ENCODE measurements at places on chromosomes 12 and 14.

DNA sequence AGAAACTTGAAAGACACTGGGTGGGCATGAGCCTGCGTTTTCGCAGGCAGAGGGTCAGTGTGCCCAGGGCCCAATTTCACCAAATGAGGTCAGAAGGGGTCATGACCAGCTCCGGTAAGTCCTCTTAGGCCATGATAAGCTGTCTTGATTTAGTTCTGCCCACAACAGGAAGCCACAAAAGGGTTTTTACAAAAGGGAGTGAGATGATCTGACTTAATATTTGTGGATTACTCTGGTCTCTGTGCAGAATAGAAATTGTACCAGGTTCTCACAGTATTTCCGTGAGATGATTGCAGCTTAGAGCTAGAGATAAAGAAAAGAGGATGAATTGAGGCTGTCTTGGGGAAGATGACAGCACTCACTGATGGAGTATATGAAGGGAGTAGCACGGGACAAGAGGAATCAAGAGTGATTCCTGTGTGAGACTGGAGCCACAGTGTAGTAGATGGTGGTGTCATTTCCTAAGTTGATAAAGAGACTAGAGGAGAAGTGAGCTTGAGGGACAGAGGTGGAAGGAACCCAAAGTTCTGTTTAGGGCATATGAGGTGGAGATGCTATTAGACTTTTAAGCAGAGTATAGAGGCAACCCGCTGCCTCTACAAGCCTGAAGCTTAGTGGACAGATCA, 288.3 kb upstream of the AMIGO2 start:
- DNase-seq: no peak

DNA sequence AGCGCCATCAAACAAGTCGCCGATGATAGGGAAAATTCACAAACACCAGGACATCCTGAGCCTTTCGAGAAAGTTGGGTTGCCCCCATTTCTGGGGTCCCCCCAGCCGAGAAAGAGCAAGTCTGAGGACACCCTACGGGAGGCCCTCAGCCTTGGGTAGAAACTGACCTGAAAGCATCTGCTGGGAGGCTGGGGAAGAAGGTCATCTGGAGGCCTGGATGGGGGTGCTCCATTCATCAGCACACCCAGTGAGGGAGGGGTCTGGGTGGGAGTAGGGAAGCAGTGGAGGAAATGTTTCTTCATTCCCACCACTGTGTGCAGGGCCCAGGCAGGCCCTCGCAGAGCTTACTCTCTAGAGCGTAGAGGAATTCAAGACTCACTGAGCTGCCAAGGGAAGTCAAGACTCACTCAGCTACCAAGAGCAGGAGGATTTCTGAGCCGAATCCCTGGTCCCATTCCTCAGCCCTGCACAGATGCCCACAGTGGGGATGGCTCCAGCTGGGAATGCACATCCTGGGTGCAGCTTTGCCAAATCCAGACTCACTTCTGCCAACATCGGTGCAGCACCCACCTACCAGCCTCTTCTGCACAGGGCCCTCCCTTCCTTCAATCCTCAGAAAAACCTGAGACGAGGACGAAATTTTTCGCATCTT, 38.1 kb downstream of the DIO3 start:
- DNase-seq: no peak

DNA sequence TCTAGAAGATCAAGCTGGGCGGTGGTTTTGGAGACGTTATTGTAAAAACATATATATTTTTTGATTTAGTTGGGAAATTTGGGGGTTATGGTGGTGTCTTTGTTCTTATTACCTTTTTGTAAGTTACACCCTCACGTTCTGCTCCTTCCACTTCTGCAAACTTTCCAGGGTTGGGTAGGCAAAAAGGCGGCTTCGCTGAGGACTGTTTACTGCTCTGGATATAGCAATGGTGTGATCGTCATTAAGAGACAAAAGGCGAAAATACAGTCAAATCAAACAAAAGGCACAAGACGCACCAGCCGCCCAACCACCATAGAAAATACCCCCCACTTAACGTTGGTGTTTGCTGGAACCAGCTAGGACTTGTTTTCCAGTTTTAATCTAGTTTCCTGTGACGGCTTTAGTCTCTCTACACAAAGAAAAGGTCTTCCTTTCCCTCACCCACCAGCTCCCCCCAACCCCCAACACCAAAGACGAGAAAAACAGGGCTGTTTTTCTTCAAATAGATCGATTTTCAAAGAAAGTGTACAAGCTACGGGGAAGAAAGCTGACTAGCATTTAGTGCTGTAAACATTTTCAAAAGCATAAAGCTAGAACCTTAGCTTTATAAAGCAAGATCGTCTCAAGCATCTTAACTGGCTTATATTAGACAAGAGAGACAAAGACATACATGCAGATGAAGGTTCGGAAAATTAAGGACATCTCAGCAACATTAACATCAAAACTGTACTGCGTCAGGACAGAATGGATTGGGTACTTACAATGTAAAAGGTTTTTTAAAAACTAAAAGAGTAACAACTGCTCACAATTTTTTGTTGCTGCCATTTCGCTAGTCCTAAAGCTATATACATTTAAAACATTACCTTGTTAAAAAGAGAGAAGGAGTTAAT, 2.0 kb upstream of the SETD1B start:
- DNase-seq: no peak

DNA sequence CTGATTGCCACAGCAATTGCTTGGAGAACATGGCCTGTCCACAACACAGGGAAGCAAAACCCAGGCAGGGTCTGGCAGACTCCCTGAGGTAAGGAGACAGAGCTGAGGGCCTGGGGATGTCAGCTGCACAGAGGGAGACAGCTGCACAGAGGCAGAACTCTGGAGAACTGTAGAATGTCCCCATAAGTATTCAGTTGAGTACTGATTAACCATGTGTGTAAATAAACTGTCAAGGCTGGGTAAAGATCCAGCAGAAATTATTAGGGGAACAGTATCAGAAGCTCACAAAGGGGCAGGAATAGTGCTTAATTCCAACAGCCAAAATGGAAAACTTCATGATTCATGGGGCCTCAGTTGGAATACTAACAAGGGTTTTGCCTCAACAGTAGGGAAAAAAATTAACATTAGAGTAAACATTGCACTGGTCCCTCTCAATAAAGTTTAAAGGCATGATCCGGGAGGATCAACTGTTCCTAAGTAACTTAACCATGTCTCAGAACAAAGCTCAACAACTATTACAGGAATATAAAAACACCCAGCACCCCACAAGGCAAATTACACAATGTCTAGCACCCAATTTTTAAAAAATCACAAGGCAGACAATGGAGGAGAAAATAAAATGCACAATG, 201.3 kb upstream of the RASSF8 start:
- DNase-seq: no peak

DNA sequence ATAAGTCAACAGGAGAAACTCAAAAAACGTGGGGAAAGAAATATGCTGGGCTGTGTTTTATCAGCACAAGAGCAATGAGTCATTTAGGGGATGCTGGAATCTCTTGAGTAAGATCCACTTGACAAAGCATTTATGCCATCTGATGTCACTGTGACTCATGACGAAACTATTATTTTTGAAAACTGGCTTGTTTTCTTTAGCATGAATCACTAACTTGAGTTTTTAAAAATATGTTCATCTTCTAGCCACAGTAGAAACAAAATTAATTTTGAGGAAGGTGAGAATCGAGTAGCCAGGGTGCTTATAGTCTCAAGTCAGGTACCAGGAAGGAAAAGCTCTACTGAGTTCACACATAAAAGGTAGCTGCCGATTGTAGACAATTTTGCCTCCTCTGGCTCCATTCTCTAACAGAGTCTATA, 456.2 kb upstream of the MGAT4C start:
- DNase-seq: no peak

- no peak for DNase-seq
These were observed 21.0 kb downstream of the PIGH start for GRCh38 chr14:67579040-67579439.

DNA sequence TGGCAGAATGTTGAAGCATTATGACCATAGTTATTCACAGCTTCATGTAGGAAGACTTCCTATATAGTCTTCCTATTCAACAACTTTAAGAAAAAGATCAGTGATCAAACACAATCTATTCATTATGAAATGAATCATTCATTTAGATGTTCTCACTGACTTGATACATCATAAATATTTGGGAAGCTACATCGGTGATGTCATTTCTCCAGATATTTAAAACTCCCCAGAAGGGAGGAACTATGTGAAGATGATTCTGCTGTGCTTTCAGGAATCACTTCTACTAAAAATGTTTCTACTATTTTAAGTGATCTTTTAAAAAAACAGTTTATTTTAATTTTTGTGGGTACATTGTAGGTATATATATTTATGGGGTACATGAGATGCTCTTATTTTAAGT, 316.4 kb downstream of the BCAT1 start:
- DNase-seq: no peak

- no peak for DNase-seq
These were observed 7.6 kb upstream of the RNF34 start for GRCh38 chr12:121392325-121392716.

- no peak for DNase-seq
These were observed 1262.3 kb upstream of the USP15 start for GRCh38 chr12:60997869-60998378.

DNA sequence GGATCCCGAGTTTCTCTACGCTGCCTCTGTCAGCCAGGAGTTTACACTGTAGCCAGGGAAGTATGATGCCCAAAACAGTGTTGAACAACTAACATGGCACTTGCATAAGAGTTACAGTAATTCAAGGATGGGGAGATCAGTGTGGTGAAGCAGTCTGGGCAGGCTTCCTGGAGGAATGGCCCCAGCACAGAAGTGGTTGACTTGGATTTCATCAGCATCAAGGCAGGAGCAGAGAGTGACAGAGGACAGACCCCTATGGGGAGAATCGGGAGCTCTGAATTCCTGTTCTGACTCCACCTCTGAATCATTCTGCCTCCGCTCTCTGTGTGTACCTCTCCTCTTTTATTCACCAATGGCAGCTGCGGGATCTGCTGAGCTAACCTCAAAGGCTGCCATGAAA, 124.5 kb downstream of the KCNA5 start:
- no peak for DNase-seq

DNA sequence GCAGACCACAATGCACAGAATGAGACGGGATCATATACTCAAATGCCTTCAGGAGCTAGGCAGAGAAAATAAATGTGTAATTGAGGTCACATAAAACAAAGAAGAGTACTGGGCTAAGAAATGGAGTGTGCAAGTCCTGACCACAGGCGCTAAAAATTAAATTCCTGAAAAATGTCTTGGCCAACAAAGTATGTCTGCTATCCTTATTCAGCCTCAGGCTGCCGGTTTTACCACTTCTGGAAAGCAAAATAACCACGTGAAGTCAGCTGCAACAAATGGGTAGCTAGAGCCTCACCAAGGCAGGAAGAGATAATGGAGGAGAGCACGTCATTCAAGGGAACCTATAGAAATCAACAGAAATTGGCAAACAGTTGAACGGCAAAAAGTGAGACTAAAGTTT, 3.1 kb downstream of the PYGL start:
- no peak for DNase-seq

GRCh38 chr12:71007020-71007419, 86.5 kb upstream of the PTPRR start:
- DNase-seq: no peak

- DNase-seq: no peak
These were observed 12.2 kb upstream of the MYH7 start for GRCh38 chr14:23447361-23448350.

DNA sequence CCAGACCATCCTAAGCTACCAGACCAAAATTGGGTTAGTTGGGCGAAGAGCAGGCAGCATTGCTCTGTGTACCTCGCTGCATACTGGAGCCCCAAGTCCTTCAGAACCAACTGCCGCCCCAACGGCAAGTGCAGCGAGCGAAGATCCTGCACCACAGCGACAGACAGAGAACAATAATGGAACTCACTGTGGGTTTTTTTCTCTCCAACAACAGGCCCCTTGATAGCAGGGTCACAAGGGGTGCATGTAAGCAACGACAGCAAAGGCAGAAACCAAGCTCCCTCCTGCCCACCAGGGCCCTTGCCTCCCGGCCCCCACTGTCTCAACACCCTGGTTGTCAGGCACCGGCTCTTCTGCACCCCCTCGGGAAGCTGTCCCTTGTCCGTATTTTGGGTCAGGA, 39.0 kb downstream of the RNF34 start:
- DNase-seq: no peak

- DNase-seq: no peak
These were observed 62.1 kb downstream of the SH2B3 start for GRCh38 chr12:111467857-111468241.

DNA sequence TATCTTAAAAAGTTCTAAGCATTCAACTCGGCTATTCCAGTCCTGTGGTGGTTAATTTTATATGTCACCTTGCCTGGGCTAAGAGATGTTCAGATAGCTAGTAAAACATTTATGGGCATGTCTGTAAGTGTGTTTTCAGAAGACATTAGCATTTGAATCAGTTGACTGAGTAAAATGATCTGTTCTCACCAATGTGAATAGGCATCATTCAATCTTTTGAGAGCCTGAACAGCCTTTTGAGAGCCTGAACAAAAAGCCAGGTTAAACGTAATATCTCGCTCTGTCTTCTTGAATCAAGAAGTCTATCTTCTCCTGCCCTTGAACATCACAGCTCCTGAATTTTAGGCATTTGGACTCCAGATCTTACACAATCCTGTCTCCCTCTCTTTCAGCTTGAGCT, 1266.1 kb downstream of the LRFN5 start:
- DNase-seq: no peak
